ENCODE measurements at places on chromosomes 3 and 15.

- DNase-seq: no peak
Measured at GRCh38 chr15:81196576-81197254, at the start of gene IL16. Gene IL16 (plus strand): TSS chr15:81196879. CDS start chr15:81225400, 28,521 bp downstream.

DNA sequence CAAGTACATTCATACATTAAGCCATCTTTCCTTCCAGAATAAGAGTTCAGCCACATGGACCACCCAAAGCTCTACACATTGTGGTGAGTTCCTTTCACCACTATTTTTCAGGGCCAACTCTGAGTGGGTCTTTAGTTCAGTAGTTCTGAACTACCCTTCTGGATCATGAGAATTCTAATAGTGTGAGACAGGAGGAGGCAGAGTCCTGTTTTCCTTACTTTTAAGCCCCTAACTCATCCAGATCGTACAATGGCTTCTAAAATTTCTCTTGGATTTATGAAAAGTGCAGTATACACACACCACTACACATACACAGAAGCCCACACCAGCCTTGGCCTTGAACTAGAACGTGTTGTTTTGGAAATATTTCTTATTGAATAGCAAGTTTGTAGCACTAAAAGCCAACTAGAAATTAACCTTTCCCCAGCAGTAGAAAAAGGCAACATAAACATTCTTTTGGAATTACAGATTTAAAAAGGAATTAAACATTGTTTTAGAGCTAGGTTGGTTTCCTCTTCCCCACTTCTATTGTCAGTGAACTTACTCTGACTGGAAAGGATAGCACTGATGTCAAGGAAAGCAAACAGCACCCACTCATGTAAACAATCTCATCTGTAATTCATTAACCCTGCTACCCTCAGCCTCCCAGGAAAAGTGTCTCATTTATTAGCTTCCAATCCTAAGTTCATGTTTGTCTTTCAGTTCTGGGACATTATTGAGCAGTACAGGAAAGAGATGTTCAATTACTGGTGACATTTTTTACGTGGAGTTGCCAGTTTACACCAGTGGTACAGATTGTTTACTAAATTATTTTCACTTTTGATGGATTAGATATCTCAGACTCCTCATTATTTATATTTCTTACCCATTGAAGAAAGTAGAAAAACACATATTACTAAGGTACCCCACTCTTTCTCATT, 95.7 kb upstream of the AGTR1 start:
- DNase-seq: no peak

GRCh38 chr3:196708467-196708866, 3.6 kb downstream of the CEP19 start:
- no peak for DNase-seq

- DNase-seq: no peak
Measured at GRCh38 chr15:66617137-66618090, 51.6 kb upstream of the LCTL start.

DNA sequence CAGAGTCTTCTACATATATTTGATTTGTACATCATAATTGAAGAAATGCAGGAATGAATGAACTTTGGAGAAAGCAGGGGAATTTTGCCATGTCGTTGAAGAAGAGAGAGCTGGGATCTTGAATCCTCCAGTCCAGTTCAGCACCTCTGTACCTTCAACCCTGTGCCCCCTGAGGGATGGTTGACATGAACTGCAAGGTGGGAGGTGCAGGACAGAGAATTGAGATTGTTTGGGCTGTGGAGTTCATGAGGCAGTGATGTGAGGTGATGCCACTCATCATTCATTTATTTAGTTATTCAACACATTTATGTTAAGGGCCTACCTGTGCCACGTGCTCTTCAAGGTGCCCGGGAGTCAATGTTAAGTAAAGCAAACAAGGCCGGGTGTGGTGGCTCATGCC, 104.6 kb downstream of the ARNT2 start:
- no peak for DNase-seq

GRCh38 chr15:78432664-78433063, 5.4 kb upstream of the IREB2 start:
- no peak for DNase-seq

DNA sequence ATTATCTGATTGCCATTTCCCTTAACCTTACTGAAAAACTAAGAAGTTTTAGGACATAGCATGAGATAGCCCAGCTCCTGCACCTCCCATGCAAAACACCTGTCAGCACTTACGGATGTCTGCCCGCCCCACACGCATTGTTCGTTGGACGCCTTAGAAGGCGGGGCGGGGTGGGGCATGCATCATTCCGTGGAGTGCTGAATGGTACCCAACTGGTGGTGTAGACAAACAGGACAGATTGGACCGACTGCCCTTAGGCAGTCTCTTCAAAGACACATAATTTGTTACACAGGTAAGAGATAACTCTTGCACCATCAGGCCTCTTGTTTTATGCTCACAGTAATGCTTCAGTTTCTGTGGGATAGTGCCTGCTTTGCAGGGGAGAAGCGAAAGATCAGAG, 93.8 kb downstream of the SMAD6 start:
- DNase-seq: no peak

DNA sequence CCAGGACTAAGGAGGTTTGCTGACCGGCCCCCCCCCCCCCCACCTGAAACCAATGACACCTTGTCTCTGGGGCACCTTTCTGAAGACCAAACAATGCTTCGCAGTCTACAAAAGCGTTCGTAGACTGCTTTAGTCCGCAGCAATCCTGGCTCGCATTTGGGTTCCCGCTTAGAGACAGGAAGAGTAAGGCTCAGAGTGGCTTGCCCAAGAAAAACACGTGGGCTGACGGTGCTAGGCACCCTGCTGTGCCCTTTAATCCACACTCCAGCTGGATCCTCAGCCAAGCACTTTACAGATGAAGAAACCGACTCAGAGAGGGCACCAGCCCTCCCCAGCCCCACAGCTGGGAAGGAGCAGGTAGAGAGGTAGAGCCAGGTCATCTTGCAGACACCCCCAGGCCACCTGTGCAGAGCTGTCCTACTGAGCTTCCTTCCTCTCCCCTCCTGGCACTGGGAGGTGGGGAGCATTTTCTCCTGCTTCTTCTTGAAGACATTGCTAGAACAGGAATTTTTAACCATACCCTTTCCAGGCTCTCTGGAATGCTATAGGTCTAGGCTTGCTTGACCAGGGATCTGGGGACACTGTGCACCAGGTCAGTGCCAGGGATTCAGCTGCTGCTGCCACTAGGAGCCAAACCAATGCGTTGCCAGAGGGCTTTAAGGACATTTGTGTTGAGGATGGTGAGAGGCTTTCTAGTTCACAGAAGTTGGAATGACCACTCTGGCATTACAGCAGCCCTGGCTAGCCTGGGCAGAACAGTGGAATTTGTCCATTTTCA, 1.0 kb upstream of the KLF15 start:
- DNase-seq: no peak

Data from D721Med (cell line).